ENCODE measurements at places on chromosomes 3 and 15.

DNA sequence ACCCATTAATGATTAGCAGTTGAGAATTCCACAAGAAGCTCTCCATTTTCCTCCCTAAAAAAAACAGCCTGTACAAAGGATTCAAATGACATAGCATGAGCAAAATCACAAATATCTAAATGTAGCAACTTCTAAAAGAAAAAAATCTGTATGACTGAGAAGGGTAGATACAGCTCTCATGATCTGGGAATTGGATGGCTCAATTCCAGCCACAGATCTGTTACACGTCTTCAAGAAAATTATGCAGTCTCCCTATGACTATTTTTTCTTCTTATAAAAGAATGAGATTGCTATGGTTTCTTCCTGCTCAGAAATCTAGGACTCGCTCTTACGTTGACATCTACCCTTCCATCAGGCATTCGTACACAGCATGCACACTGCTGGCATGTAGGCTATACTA lies 71.5 kb downstream of the PLCH1 start:
- DNase-seq, result no peak

DNA sequence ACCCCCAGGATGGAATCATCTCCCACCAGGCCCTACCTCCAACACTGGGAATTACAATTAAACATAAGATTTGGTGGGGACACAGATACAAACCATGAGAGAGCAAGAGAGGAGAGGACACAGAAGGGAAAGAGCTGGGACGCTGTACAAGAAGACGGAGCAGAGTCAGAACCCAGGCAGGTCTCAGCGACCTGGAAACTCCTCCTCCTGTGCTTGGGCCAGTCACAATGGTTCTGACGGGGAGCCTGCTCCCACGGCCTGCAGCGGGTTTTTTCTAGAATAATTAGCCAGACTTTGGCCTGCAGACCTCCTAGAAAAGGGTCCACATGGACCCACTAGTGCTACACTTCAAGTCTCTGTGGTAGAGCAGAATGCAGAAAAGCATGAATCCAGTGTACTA lies 5.6 kb downstream of the SLC12A8 start:
- no peak for DNase-seq

DNA sequence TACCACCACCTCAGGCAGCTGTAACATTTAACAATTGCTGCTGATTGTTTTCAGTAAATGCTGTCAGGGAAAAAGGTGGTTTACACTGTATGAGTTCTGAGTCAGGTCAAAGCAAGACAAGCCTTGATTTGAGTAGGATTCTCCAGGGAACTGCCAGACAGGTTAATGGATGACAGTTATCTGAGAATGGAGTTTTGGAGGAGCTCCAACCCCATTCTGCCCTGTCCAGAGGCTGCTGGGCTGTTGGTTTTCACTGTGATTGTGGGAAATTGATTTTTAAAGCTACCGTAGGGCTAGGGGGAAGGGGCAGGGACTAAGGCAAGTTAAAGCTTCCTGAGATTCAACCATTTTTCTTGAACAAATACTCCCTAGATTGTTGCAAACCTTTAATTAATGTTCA lies 39.9 kb downstream of the TICRR start:
- no peak for DNase-seq

DNA sequence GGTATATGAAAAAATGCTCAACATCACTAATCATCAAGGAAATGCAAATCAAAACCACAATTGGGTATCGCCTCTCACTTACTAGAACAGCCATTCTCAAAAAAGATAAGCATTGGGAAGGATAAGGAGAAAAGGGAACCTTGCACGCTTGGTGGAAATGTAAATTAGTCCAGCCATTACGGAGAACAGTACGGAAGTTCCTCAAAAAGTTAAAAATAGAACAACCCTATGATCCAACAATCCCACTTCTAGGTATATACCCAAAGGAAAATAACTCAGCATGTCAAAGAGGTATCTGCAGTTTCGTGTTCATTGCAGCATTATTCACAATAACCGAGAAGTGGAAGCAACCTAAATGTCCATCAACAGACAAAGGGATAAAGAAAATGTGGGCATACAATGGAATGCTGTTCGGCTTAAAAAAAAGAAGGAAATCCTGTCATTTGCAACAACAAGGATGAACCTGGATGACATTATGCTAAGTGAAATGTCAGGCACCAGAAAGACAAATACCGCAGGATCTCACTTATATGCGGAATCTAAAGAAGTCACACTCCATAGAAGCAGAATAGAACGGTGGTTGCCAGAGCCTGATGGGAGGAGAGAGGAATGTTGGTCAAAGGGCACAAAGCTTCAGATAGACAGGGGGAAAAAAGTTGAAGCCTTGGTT lies 11.7 kb upstream of the CMTM7 start:
- DNase-seq, result no peak

DNA sequence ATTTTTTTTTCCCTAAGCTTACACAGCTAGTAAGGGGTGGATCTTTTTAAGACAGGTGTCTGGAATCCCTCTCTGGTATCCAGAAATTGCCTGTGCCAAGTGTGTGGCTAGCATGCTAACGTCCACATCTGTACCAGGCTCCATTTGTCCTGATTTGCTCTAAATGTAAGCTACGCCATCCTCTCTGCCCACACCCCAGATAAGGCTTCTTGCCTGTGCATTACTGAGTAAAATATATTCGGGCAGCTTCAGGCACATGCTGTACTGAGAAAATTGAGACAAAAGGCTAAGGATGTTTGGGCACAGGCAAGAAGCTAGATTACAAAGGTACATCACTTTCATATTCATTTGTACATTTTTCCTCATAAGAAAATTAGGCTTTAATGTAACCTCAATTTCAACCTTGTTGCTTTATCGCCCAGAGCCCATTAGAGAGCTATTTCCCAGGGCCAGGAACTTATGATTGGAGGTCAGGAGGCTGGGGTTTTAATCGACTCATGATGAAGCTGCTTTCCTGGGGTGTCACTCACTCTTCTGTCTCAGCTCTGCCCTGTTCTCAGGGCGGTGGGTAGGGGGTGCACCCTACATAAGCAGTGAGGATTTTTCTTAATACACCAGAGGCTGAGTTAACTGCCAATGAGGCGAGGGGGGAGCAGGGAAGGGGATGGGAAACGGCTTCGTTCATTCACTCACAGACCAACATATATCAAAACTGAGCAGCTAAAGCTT lies 106.3 kb downstream of the RORA start:
- DNase-seq, result no peak

DNA sequence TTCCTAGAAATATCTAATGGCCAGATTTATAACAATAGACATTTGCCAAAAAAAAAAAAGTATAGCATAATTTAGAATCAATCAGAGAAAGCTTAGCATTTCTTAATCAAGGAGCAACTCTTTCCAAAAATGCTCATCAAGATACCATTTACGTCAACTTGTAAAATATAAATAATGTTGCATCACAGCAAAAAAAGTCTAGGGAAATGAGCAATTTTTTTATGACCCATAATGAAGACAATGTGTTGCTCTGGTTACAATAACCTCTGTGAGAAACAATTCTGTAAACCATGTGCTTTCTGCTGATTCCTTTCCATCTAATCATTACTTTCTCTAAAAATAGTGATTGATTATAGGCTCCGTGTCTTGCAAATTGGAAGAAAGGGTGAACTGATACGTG lies 36.3 kb downstream of the KBTBD8 start:
- DNase-seq, result no peak

DNA sequence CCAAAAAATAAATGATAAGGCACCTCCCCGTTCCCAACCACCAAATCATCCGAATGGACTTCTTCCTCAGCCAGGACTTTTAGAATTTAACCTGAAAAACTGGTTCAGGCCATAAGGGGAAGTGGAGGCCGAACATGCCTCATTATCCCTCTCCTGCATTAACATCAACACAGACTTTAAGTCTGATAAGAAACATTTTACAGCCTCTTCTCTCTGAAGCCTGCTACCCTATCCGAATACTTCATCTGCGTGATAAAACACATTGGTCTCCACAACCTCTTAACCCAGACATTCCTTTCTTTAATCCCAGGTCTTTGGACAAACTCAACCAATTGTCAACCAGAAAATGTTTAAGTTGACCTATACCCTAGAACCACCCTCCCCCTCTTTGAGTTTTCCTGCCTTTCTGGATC lies 850 bp upstream of the SLC41A3 start:
- DNase-seq, result no peak

DNA sequence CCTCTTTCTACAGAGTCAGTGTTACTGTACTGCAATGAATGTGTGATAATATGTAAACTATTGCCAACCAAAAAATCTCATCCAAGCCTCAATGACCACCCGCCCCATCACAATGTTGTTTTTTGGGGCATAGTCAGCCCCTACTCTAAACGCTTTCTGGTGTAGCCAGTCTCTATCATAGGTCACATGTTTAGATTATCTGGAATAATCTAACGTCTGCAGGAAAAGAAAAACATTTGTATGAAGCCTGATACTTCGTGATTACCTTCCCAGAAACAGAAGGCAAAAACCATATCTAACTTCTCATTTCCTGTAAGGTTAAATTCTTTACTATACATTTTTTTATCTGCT lies 1331.8 kb upstream of the GBE1 start:
- no peak for DNase-seq

GRCh38 chr3:71244153-71244825 lies 339.2 kb downstream of the FOXP1 start:
- DNase-seq, result no peak

- no peak for DNase-seq
Measured at GRCh38 chr3:40398346-40398745, 11.4 kb downstream of the ENTPD3 start.

DNA sequence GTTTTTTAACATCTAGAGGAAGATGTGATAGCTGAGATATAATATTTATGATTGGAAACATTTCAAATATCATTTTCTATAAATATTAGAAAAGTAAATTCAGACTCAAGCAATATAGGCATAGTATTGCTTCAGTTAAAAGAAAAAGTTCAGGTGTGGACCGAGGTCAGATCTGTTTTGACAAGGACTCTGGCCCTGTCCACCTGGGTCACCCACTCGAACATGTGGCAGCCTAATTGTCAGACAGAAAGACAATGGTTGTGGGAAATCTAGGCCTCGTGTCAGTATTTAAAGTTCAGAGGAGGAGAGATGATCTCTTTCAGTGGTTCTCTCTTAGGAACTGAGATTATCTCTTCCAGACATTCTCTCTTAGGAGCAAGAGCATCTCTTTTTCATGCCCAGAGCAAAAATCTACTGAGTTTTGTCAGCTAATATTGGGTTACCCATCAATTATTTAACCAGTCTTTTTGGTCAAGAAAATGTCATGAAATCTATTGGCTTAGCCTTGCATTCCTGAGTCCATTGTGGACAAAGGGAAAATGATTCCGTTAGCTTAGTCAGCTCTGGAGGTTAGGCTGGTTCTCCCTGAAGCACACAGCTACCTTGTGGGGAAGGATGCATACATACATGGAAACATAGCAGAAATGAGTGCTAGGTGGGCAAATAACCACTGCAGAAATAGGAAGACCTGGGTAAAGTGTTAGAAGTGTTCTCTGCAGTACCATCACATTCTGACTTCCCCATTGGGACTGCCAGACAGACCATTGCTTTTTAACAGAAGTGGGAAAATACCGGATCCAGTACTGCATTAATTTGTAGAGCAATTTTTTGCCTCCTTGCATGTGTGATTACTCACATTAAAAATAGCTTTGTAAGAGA lies 343.3 kb downstream of the GRM7 start:
- DNase-seq, result no peak

DNA sequence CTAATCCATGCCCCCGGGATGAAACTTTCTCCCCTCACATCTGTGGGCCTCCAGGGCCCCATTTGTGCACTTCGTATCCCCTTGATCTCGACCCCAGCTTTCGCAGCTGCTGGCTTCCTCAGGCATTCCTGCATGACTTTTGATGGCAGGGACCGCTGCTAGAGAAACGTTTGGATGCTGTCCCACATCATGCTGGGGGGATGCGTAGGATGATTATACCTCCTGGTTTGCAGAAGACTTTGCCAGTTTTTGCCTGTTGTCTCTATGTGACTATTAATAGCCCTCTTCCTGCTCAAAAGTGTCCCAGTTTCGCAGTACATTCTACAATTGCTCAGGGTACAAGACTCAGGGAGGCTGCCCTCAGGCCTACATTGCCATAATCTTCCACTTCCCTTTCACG lies 10.4 kb upstream of the KCNAB1 start:
- no peak for DNase-seq

DNA sequence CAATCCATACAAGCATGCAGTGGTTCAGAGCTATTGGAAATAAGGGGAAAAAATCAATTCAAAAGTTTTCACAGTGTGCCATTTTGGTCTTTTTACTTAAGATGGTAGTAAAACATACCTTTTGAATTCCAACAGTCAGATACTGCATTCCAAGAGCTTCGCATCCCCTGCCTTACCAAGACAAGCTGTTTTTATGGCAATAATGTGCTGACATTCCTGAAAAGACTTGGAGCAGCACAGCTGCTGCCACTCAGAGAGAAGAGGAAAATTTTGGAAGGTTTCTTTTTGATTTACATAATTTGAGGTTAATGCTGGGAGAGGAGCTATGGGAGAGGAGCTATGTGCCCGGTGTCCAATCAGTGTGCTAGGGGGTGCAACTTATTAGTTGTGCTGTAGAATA lies 148.3 kb downstream of the FEZF2 start:
- DNase-seq, result no peak

- no peak for DNase-seq
Measured at GRCh38 chr3:79368403-79368802, 399.4 kb downstream of the ROBO1 start.

DNA sequence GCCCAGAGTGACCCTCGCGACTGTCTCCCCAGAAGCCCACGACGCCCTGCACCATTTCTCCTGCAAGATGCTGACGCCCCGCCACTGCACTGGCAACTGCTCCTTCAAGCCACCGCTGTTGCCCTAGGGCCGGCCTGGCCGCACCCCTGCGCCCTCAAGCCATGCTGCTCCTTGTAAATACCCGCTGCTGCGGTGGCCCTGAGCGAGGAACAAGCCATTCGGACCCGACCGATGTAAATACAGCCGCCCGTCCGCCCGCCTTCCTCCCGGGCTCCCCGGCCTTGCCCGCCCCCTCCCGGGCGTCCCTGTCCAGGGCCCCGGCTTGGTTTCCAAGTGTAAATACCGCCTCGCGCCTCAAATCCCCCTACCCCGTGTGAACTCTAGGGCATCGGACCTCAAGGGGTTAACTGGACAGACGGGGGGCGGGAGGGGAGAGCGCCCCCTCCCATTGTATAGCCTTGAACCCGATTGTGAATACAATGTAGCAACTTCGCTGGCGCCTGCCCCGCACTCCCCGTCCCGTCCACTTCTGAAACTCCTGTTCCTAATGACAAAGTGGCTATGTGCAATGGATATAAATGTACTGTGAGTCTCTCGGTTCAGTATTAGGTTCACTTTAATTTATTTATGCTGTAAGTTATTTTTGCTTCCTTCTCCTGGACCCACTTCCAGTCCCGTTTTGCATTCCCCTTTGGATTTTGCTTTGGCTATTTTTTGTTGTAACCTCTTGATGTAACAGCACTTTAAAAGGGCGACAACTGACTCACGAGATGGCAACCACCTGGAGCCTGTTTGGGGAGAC lies 5.9 kb downstream of the RNU6-1 start:
- no peak for DNase-seq

- DNase-seq, result no peak
Measured at GRCh38 chr15:79088426-79089205, 2.0 kb downstream of the RASGRF1 start.

DNA sequence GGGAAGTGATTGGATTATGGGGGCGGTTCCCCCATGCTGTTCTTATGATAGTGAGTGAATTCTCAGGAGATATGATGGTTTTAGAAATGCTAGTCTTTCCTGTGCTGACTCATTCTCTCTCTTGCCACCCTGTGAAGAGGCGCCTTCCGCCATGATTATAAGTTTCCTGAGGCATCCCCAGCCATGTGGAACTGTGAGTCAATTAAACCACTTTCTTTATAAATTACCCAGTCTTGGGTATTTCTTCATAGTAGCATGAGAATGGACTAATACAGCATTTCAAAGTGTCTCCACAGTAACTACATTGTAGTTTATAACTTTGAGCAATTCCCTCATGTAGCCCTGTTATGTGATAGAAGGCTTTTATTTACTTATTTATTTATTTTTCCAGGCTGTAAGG lies 128.8 kb upstream of the CHRNA7 start:
- DNase-seq, result no peak
